ENCODE measurements at places on chromosomes 13 and 19.

DNA sequence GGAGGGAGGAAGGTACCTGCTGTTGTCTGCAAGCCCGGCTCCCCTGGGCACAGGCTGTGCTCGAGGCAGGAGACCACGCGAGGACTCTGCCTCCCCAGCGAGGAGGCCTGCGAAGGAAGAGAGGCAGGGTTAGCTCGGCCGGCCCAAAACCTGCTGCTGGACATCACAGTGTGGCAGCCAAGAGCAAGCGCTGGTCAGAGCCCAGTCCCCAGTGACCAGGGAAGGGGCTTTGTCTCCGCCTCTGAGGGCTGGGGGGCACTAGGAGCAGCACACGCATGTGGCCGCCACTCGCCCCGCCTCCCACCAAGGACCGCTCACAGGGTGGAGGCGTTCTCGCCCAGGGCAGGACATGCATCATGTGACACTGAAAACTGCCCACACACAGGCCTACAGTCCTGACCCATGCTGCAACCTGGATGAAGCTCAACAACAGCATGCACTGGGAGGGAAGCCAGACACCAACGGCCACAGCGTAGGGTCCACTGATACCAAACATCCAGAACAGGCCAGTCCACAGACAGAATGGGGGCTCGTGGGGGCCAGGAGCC, 8.5 kb downstream of the MIER2 start:
- DNase-seq = no peak

GRCh38 chr19:5360003-5360780, 19.6 kb upstream of the PTPRS start:
- no peak for DNase-seq

- no peak for DNase-seq
These were observed 11.2 kb downstream of the IGFL1 start for GRCh38 chr19:46240693-46241092.

GRCh38 chr19:1445932-1446712, 3.8 kb upstream of the APC2 start:
- DNase-seq = no peak

GRCh38 chr19:5205381-5205780, 135.2 kb downstream of the PTPRS start:
- DNase-seq = no peak

Data from memory B cell (primary cell).